ENCODE measurements at places on chromosomes 12 and 14. TPM values are rescaled to one million over a fixed set of nuclear protein-coding genes. Genes with fewer than 3 reads are reported as not detected.

Gene PRH2
- not detected for total RNA-seq

Gene BORCS5
- 19.3 TPM for total RNA-seq

Gene BDKRB2
- total RNA-seq = 2.6 TPM

Gene TMEM132C
- 3.7 TPM for total RNA-seq

Gene ASCL1
- not detected for total RNA-seq

Gene GPR162
- total RNA-seq = 8.9 TPM

Gene MFAP5
- 246 TPM for total RNA-seq

Gene KRT75
- total RNA-seq = not detected

Gene SOAT2
- total RNA-seq = under 0.01 TPM

Gene KRT81
- not detected for total RNA-seq

Gene BMP4
- 5.2 TPM for total RNA-seq

Gene SERPINA10
- total RNA-seq = not detected

Gene LIMA1
- 54.3 TPM for total RNA-seq

Gene SIX4
- 11.0 TPM for total RNA-seq

Gene RD3L
- total RNA-seq = not detected

Gene DDX23
- total RNA-seq = 56.9 TPM

Gene CLEC9A
- not detected for total RNA-seq

Gene PRIMA1
- total RNA-seq = 0.52 TPM

Gene TCL1B
- 1.0 TPM for total RNA-seq
